NCI-H460 (cell line): ENCODE measurements at places on chromosomes 1 and 21. TPM values are rescaled to one million over a fixed set of nuclear protein-coding genes. Genes with fewer than 3 reads are reported as not detected.

S100A14 gene
- total RNA-seq: not detected in 2 replicates

RPTN gene
- not detected in 2 replicates for total RNA-seq

SRGAP2 gene
- 27.9 and 35.4 TPM in 2 replicates for total RNA-seq

VHLL gene
- total RNA-seq: not detected in 2 replicates

SRGAP2C gene
- total RNA-seq: 16.7 and 17.7 TPM in 2 replicates

GNG12 gene
- total RNA-seq: 267 and 272 TPM in 2 replicates

EVI5 gene
- total RNA-seq: 20.5 and 25.3 TPM in 2 replicates

HAO2 gene
- total RNA-seq: not detected in 2 replicates
